ENCODE measurements at places on chromosomes 11 and 22. TPM values are rescaled to one million over a fixed set of nuclear protein-coding genes. Genes with fewer than 3 reads are reported as not detected.

- DNase-seq, result no peak
- H3K4me3 ChIP-seq, result no peak overlapping the region
- H3K27me3 ChIP-seq, result no peaks in the 10 kb centered on the region
- H3K4me1 ChIP-seq, result peaks cover 6% of the 10 kb centered on the region
- H3K36me3 ChIP-seq, result peaks cover 10% of the 10 kb centered on the region
Observed at GRCh38 chr22:36770513-36771231, 5.2 kb downstream of the IFT27 start.

DNA sequence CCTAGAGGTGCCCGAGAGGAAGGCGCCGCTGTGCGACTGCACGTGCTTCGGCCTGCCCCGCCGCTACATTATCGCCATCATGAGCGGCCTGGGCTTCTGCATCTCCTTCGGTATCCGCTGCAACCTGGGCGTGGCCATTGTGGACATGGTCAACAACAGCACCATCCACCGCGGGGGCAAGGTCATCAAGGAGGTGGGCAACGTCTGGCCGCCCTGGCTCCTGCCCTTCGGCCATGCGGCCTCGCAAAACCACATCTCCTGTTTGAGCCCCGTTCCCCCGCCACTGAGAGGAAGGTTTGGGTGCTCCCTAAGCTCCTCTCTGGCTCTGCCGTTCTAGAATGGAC lies 3.4 kb downstream of the SLC17A6 start:
- no peak overlapping the region for H3K27ac ChIP-seq
- H3K27me3 ChIP-seq, result peaks cover 10% of the 10 kb centered on the region
- H3K4me1 ChIP-seq, result no peaks in the 10 kb centered on the region
- no peak for DNase-seq
- no peak overlapping the region for H3K4me3 ChIP-seq

DNA sequence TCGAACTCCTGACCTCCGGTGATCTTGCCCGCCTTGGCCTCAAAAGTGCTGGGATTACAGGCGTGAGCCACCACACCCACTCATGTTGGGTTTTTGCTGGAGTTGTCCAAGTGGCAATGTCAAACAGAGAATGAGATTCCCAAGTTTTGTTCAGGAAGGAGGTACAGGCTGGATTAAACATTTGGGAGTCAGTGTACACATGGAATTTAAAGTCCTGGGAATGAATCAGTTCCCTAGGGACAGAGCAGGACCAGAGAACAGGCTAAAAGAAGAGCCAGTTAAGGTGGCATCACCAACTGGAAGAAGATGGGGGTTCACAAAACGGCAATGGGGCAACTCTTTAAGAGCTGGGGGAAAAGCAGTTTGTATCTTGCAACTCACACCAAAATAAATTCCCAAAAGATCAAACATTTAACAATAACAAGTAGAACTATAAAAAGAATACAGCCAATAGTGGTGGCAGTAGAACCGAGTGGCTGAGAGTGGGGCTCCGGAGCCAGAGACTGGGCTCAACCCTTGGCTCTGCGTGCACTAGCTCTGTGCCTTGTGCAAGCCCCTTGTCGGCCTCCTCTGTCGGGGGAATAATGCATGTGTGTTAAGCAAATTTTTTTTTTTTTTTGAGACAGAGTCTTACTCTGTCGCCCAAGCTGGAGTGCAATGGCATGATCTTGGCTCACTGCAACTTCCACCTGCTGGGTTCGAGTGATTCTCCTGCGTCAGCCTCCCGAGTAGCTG lies 33.8 kb upstream of the CTSD start:
- H3K4me1 ChIP-seq, result no peaks in the 10 kb centered on the region
- no peak for DNase-seq
- no peak overlapping the region for H3K27ac ChIP-seq
- H3K36me3 ChIP-seq, result no peaks in the 10 kb centered on the region
- H3K27me3 ChIP-seq, result no peaks in the 10 kb centered on the region
- H3K4me3 ChIP-seq, result no peak overlapping the region

- no peak for DNase-seq
- no peaks in the 10 kb centered on the region for H3K36me3 ChIP-seq
- no peak overlapping the region for H3K4me3 ChIP-seq
- no peaks in the 10 kb centered on the region for H3K27me3 ChIP-seq
- no peak overlapping the region for H3K27ac ChIP-seq
- no peaks in the 10 kb centered on the region for H3K4me1 ChIP-seq
Observed at GRCh38 chr11:126969865-126970479, 30.6 kb downstream of the KIRREL3 start.

SLC22A6 gene
- total RNA-seq, result not detected
